Breast epithelium (tissue), 4 donors: ENCODE measurements at places on chromosomes 2 and 18.

DNA sequence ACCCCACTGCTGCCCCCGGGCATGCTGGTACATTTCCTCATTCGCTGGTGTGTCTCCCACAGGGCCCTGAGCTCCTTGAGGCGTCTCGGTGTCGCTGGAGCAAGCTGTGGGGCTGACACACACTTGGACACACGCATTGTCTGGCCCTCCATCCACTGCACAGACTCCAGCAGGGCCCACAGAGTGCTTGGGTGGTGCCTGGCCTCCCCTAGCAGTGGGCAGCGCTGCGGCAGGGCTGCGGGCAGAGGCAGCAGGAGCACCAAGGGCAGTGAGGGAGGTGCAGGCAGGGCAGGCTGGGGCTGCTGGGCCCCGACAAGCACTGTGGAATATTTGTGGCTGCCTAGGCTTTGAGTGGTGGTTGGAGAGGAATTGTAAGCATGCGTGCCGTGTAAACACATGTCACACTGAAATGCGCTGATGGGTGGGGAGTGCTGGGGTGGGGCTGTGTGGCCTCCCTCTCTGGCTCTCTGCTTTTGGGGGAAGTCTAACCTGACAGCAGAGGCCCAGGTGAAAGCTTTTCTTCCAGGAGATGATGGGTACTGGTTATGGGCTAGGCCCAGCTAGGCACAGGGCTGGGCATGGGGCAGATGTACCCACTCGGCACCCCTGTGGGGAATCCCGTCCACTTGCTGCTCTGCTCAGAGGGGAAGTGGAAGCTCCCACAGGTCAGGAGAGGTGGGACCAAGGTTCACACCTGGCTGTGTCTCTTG lies 55.5 kb upstream of the HS6ST1 start:
- DNase-seq: peak; percentile 41

- no peak for DNase-seq
Observed at GRCh38 chr2:223538920-223539440, 63.2 kb downstream of the SCG2 start.

GRCh38 chr2:74317701-74318100 lies 25.5 kb downstream of the SLC4A5 start:
- DNase-seq: no peak

GRCh38 chr2:115386465-115386864 lies 944.0 kb downstream of the DPP10 start:
- no peak for DNase-seq

GRCh38 chr2:216837740-216838139 lies 22.1 kb downstream of the TNP1 start:
- DNase-seq: no peak

GRCh38 chr2:113980946-113981345 lies 91.1 kb downstream of the ACTR3 start:
- no peak for DNase-seq

DNA sequence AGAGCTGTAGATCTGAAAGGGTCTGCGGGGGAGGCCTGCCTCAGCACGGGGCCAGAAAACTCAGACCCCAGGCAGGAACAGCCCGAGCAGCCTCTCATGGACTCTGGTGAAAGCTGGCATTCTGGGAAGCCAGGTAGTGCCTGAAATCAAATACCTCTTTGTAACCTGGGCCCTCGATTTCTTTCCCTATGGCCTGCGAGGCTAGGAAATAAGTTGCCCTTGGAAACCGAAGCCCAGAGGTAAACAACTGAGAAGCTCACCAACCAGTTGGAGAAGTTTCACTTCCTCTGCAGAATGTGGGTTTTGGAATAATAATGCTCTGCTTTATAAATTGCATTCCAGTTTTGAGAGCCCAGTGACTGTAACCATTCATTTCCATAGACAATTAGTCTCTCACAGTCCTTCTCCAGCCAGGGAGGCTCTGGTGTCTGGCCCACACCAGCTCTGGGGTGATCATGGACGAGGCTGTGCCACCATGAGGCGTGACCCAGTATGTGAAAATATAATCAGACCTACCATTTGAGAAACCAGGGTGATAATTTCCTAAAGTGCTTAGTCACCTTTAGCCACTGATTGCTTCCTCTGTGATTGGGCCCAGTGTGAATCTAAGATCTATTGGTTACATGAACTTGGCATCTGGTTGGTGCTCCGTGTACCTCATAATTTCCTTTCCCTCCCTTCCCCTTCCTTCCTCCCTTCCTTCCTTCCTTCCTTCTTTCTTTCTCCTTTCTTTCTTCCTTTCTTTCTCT lies 133.1 kb upstream of the PELI1 start:
- DNase-seq: no peak

GRCh38 chr2:105470979-105471378 lies 72.1 kb upstream of the FHL2 start:
- no peak for DNase-seq
